HCEC 1CT (cell line): ENCODE measurements at places on chromosomes 2 and 18.

GRCh38 chr2:41914936-41915335 lies 132.9 kb upstream of the PKDCC start:
- DNase-seq, result no peak

- DNase-seq, result no peak
Observed at GRCh38 chr2:168138374-168138773, 109.0 kb downstream of the STK39 start.

DNA sequence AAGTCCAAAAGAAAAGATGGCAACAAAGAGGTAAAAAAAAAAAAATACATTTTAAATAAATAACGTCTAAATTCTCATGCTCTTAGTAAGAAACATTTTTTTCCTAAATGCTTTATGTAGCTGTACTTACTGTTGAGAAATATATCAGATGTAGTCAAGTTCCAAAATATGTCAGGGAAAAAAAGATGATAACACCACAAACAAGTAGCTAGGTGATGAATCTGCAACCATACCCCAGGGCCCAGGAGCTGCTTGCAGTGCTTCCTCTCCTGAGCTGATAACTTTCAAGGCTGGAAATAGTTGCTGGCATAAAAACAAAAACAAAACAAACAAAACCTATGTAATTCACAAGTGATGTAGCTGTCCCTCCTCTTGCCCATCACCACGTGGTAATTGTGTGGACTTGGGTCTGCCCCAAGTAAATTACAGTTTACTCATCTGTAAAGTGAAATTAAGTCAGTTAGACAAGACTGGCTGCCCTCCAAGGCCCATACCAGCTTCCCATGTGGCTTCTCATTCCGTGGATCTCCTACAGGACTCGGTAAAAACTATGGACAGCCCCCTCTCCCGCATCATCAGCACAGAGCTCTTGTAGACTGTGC lies 82.6 kb downstream of the SP100 start:
- DNase-seq, result no peak

DNA sequence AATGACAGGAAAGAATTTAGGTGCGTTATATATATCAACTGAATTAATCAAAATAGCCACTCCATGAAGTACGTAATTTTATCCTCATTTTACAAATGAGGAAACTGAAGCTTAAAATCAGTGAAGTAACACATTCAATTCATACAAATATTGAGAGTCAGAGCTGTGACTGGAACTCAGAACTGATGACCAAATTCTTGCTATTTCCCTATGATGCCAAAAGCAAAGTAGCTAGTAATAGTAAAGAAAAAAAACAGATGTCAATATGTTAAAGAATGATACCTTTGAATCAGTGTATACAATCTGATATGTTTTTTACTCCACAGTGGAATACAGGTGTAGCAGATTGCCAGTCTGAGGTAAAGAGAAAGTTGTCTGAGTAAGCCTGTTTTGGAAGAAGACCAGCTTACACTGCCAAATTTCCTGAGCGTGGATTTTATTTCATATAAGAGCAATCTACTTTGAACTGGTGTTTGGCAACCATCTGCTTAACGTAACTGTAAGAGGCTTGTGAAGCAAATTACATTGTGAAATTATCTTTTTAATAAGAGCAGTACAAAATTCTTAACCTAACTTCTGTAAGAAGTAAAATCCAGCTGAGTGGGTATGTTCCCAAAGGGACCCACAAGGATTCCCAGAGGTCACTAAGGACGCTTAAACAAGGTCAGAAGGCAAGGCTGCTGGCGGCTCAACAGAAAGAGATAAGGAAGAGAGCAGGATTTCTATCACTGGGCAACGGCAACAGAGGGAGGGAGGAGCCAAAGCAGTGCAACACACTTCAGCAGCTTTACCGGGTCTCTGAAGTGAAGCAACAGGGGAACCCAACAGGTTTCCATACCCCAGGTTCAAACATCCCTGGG lies 85.6 kb downstream of the IKZF2 start:
- DNase-seq, result peak; percentile 24

DNA sequence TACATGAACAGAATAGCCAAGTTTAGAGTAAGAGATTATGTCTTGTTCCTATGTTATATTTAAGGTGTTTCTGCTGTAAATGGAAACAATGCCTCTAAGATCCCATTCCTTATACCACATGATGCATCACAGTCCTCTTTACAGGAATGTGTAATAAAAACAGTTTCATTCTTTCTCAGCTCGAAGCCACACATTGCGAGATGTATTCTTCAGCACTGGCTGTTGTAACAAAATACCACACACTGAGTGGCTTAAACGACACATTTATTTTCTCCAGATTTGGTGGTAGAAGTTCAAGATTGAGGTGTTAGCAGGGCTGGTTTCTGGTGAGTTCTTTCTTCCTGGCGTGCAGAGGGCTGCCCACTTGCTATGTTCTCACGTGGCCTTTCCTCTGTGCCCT lies 246.2 kb downstream of the SOCS6 start:
- no peak for DNase-seq

- peak; percentile 54 for DNase-seq
Observed at GRCh38 chr18:58325494-58325893, 281.5 kb downstream of the NEDD4L start.

DNA sequence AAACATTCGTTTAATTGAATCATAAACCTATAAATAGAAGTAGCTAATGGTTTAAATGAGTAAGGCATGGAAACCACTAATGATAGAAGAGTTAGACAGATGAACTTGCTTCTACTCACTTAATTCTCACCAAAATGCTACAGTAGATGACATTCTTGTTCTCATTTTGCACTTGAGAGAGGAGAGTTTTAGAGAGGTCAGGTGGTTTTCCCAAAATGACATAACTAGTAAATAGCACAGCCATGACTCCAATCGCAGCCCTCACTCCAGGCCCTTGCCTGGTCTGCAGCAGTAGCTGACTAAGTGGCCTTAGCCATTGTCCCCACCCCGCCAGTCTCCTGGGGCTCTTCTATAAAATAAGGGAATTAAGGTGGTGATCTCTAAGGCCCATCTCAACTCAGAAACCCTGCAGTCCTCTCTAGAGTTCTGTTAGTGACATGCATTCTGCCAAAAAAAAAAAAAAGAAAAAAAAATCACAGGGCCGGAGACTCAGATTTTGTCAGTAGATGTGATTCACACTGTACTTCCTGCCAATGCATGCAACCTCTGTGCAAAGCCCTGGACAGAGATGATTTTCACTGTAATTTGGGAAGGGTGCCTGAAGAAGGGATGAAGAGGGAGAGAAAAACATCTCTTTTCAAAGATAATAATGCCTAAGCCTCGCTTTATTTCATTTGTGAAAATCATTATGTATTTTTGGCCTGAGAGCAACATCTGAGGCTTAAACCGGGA lies 221.8 kb downstream of the ANAPC1 start:
- DNase-seq, result peak; percentile 70

DNA sequence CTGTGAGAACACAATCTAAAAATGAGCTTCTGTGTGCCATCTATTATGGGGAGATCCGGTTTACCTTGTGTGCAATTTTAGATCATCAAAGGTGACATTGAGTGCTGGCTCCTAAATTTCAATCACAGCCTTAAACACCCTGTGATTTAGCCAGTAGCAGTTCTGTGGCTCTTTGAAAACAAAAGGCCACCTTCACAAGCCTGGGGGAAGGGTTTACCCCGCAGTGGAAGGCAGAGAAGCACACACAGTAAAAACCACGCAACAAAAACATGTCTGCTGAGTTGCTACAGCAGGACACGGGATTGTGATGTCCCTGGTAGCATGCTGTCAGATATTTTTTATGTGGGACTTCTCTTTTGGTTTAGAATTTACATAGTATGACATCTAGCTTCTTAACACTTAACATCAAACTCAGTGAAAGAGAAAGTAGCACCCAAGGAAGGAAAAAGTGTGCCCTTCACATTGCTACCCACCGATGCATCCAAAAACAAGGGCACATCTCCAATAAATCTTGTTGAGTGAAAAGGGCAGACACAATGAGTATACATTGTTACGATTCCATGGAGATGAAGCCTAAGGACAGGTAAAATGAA lies 56.1 kb upstream of the RNF152 start:
- no peak for DNase-seq

- no peak for DNase-seq
Observed at GRCh38 chr2:86072271-86072858, 33.3 kb downstream of the POLR1A start.

GRCh38 chr2:33142810-33143209 lies 196.1 kb downstream of the LTBP1 start:
- no peak for DNase-seq

DNA sequence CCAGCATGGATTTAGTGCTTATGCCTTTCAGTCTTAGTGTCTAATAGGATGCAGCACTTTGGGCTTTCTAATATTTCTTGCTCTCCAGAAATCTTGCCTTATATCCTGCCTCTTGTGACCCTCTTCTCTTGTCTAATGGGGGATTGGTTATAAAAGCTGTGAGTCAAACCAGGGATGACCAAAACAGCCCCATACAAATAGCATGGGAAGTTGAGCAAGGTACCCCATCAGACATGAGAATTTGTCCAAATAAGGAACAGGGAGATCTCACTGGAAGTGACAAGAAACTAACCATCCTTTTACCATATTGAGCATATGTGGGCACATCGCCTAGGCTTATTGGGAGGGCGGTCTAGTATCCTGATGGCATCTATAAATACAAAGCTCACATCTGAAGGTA lies 78.8 kb upstream of the BZW1 start:
- peak; percentile 21 for DNase-seq

GRCh38 chr2:67446491-67446911 lies 49.4 kb downstream of the ETAA1 start:
- DNase-seq, result peak; percentile 21

DNA sequence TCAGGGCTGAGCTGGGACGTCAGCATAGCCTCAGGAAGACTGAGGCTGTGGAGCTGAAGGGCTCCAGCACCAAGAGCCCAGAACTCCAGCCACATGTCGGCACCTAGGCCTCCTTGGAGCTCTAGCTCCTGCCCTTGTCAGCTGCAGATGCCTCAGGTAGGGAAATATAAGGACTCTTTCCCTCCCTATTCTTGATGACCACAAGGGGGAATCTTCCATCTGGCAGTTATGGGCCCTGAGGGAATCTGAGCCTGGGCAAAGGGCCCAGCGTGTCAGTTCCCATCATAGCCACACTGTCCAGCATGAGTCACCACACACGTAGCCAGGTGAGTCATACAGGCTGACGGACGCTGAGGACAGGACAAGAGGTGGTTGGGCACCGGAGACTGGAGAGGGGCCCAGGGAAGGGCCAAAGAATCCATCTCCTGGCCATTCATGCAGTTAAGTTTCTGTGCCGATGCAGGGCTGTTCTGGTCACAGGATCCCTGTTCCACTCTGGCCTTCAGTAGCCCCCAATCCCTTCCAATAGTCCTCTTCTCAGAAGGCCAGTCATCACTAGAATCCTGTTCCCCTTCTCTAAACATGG lies 1.8 kb downstream of the MPV17 start:
- peak; percentile 98 for DNase-seq

DNA sequence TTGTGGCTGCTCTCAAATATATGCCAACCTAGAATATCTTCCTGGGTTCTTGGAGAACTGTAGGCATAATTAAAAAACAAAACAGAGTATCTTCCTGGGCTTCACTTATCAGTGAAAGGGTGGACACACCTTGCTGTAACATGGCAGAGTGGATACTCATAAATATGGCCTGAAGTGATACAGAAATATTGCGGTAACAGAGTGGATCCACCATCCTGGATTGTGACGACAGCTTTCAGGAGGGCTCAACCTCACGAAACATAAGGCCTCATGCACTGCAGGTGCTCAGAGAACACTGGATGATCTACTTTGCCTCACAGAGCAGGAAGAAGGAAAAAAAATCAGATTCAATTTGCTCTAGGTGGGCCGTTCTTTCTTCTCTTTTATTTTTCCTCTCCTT lies 336.0 kb downstream of the NBAS start:
- DNase-seq, result no peak

GRCh38 chr2:18475884-18476283 lies 84.6 kb downstream of the RDH14 start:
- DNase-seq, result peak; percentile 50

- DNase-seq, result no peak
Observed at GRCh38 chr18:23756590-23757436, 67.6 kb downstream of the LAMA3 start.

GRCh38 chr2:150020221-150020620 lies 432.6 kb upstream of the MMADHC start:
- DNase-seq, result no peak

- DNase-seq, result peak; percentile 22
Observed at GRCh38 chr2:33106115-33106514, 159.4 kb downstream of the LTBP1 start.

- peak; percentile 40 for DNase-seq
Observed at GRCh38 chr2:148814143-148814859, 60.7 kb upstream of the KIF5C start.

GRCh38 chr2:74238879-74239278 lies 40.5 kb downstream of the MTHFD2 start:
- DNase-seq, result peak; percentile 84

DNA sequence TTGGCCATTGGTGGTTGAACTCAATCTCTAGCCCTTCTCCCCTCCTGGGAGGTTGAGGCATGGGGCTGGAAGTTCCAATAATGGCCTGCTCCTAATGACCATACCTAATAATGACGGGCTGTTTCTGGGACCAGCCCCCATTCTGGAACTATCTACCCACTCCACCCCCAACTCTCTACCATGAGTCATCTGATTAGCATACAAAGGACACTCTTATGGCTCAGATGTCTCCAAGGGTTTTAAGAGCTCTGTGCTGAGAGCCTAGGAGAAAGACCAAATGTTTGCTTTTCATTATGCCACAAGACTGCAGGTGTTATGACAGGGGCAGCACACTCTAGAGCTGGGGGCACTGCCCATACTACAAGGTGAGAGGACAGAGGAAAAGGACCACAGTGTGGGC lies 137.0 kb upstream of the NCKAP5 start:
- no peak for DNase-seq

GRCh38 chr2:198253995-198254394 lies 449.6 kb downstream of the PLCL1 start:
- no peak for DNase-seq

GRCh38 chr2:51994123-51994763 lies 962.3 kb upstream of the NRXN1 start:
- no peak for DNase-seq

DNA sequence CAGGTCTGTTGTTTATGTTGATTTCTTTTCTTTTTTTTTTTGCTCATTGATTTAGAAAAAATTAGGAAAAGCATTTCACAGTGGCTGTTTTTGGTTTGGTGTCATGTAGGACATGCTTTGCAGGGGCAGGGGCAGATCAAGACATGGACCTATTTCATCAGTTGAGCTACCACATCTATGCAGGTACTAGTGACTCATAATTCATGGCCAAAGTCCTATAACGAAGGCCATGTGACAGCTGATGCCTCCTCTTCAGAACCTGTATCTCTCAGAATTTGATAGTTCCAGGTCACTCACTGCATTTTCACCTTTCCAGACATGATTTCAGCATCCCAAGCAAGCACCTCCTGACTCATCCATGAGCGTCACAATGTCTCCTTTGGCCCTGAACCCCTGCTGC lies 195.8 kb downstream of the ALK start:
- no peak for DNase-seq
